ENCODE measurements at places on chromosomes 16 and 17.

- no peak for DNase-seq
These were observed 430.4 kb downstream of the HAPSTR1 start for GRCh38 chr16:9521749-9522370.

- peak; percentile 83 for DNase-seq
These were observed 58.5 kb downstream of the TMEM132E start for GRCh38 chr17:34637548-34638525.

- DNase-seq = no peak
These were observed 308.7 kb downstream of the SEC14L1 start for GRCh38 chr17:77449373-77449907.

- DNase-seq = peak; percentile 83
These were observed 543 bp downstream of the ARHGAP23 start for GRCh38 chr17:38428643-38429371.

DNA sequence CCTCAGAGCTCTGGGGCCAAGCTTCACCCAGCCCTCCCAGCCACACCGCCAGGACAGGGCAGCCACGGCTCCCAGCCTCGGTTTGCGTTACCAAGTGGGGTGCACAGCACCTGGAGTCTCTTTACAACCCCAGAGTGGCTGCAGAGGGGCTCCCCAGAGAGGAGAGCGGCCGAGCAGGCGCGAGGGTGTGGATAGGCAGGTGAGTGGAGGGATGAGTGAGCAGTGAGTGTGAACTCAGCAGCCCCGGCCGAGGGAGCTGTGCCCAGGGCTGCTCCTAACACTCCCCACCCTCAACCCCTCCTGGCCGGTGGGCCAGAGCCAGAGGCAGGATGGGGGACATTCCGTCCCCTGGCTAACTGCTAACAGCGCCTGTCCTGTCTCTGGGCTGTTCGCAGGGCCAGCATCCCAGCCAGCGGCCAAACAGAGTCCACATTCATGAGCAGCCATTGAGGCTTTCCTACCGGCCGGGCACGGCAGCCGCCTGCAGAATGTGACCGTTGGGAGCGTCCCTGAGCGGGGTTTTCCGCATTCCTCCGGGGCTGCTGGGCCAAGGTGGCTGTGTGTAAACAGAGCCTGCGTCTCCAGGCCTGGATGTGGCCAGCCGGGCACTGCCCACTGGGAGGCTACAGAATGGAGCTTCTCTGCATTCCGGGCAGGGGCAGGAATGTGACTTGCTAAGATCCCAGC is 5.3 kb downstream of the ZNF469 start:
- DNase-seq = no peak

GRCh38 chr17:38912221-38912813 is 13.1 kb upstream of the LASP1NB start:
- DNase-seq = no peak

- DNase-seq = no peak
These were observed 4.8 kb downstream of the GSE1 start for GRCh38 chr16:85617948-85618347.

DNA sequence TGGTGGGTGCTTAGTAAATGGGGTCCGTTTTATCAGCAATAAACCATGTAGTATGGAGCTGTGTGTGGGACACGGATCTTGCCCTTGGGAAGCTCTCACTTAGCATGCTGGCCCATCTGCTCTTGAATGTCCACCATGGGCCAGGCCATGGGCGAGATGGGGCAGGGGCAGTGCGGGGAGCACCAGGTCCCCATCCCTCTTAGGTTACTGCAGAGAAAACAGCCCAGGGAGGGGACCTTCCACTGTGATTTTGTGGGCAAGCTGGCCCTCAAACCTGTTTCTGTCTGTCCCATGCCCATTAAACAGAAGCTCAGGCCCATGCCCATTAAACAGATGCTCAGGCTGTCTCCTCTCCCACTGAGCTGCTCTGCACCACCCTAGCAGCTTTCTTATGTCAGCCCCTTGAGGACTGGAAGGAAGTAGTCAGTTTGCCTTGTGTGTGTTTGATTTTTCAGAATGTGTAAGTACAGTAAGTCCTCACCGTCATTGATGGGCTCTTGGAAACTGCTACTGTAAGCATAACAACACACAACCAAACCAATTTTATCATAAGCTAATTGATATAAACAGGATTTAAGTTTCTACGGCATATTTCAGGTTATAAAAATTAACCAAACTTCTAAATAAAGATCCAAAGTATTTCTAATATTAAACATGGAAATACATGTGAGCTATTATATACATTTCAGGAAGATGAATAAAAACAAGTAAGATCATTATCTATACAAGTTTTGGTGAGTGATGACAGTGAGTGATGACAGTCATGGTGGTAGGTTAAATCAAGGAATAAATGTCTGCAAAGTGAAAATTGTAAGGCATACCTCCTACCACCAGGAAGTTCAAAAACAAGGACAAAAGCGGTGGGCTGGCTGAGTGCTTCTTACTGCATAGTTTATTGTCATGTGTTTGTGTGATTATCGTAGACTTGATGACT is 11.5 kb downstream of the MPRIP start:
- DNase-seq = no peak

DNA sequence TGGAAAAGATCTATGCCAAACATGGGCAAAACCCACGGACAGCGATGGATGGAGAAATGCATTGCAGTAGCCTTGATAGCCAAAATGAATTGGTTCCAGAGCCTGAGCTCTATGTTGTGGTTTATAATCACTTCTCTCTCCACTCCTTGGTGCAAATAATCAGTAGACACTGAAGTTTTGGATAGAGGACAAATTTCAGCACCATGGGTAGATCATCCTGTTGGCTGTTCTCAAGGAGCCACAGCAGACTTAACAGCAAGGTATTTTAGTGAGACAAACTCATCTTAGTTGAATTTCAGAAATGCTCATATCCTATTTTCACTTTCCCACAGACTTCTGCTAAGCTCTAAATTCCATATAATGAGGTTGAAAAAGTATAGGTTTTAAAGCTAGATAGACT is 88.3 kb upstream of the CCL1 start:
- no peak for DNase-seq

GRCh38 chr17:82858376-82859126 is 18.7 kb upstream of the ZNF750 start:
- no peak for DNase-seq

All from head of caudate nucleus (tissue), 42 donors.